ENCODE measurements at places on chromosomes 11 and 22.

GRCh38 chr22:46684706-46685105, 53.3 kb downstream of the CERK start:
- DNase-seq, result no peak

- no peak for DNase-seq
These were observed at the start of gene DRICH1 for GRCh38 chr22:23632178-23632577. Gene DRICH1 (minus strand): TSS chr22:23632321. CDS start chr22:23632023, 298 bp downstream.

DNA sequence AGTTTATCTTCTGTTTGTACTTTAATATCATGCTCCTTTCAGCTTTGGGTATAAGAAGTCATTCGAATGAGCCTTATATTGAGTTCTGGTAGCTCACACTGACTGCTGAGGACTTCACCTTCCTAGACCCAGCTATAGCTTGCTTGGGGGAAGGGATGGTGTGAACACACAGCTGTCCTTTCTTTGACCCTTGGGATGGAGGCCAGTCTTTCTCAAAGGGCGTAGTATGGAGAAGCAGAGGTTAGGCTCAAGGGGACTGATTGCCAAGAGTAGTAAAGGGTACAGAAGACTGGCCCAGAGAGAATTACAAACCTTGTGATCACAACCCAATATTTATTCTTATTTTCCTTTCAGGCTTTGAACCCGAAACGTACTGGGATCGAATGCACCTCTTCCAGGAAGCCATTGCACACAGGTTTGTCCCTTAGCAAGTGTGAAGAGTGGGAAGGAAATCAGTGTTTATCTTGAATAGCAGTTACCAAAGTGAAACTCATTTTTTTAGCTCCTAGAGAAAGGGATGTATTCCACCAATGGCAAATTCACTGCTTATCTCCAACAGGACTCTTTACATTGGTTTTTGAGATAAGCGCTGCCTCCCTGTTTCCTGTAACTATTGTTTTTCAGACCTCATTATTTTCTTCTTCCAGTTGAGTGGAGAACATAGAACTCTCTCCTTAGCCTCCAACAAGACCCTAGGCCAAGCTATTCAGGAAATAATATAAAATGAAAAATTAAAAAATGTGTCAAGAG, 42.8 kb upstream of the YWHAH start:
- no peak for DNase-seq

DNA sequence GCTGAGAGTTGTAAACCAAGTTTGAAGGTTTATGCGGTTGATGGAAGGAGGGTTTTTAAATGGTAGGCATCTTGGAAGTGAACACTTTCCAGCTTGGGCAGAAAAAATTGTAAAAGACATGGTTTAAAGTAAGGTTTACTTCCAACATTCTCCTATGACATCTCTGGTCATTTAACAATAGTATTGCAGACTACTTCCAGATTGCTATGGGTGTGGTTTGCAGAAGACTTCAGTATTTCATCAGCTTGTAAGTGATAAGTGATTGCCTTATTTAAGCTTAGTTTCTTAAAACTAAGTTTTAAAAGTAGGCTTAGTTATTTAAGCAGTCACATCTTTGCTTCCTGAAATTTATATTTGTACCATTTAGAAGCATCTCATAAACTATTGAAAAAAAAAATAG, 7.2 kb upstream of the STT3A start:
- DNase-seq, result no peak

DNA sequence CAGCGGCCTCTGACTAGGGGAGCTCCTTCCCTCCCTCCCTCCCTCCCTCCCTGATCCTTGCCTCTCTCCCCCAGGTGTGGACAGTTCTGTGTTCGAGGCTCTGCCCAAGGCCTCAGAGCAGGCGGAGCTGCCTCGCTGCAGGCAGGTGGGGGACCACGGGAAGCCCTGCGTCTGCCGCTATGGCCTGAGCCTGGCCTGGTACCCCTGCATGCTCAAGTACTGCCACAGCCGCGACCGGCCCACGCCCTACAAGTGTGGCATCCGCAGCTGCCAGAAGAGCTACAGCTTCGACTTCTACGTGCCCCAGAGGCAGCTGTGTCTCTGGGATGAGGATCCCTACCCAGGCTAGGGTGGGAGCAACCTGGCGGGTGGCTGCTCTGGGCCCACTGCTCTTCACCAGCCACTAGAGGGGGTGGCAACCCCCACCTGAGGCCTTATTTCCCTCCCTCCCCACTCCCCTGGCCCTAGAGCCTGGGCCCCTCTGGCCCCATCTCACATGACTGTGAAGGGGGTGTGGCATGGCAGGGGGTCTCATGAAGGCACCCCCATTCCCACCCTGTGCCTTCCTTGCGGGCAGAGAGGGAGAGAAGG, 11.1 kb upstream of the POU2F3 start:
- no peak for DNase-seq

- DNase-seq, result no peak
These were observed 11.3 kb upstream of the CTSC start for GRCh38 chr11:88348870-88349269.

- DNase-seq, result no peak
These were observed 9.3 kb downstream of the MSANTD4 start for GRCh38 chr11:106012744-106013143.

- DNase-seq, result no peak
These were observed 29.9 kb upstream of the CSNK2A3 start for GRCh38 chr11:11382858-11383532.

- DNase-seq, result no peak
These were observed 15.9 kb upstream of the P2RY2 start for GRCh38 chr11:73201888-73202780.

DNA sequence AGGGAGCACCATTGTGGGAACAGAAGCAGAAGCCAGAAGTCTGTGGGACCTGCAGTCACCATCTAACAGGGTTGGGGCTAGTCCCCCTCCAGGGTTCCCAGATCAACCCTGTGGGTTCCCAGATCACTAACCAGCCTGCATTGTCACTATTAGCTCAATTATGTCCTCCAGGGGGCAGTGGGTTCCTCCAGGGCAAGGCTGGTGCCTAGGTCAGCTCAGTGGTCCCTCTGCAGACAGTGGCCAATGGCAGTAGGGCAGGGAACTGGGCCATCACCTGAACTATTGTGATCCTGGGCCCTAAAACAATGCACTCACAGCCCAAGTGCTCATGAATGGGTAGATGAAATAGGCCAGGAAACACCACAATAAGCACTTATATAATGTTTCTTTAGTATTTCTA, 18.8 kb upstream of the PRSS23 start:
- DNase-seq, result no peak

GRCh38 chr11:34614344-34615104, 6.4 kb upstream of the EHF start:
- DNase-seq, result no peak

DNA sequence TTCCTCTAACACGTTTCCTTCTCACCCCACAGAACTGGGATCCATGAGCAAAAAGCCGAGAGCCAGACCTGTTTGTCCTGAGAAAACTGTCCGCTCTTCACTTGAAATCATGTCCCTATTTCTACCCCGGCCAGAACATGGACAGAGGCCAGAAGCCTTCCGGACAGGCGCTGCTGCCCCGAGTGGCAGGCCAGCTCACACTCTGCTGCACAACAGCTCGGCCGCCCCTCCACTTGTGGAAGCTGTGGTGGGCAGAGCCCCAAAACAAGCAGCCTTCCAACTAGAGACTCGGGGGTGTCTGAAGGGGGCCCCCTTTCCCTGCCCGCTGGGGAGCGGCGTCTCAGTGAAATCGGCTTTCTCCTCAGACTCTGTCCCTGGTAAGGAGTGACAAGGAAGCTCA, 24.0 kb downstream of the CD5 start:
- no peak for DNase-seq

- no peak for DNase-seq
These were observed 3.1 kb upstream of the PIK3IP1 start for GRCh38 chr22:31295360-31295759.

- no peak for DNase-seq
These were observed 38.7 kb upstream of the TSKU start for GRCh38 chr11:76744186-76745043.

DNA sequence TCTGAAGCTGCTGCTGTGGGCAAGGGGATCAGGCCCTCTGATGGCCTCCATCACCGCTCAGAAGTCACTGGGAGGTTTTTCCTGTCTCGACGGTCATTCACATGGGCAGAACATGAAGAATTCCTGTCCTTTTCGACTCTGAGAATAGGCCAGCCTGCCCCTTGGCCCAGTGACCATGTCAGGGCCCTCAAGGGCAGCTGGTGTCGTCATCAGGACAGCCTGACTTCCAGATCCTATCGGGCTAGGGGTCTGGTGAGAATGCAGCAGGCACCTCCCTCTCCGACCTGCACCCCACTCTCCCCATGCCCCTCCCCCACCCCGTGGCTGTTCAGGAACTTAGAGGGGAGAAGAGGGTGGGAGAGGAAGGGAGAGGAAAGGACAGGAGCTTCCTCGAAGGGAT, 3.6 kb downstream of the TP53I11 start:
- DNase-seq, result no peak

GRCh38 chr22:47634347-47634746, 871.9 kb downstream of the TBC1D22A start:
- no peak for DNase-seq

GRCh38 chr22:46754110-46754799, 8.2 kb upstream of the TBC1D22A start:
- DNase-seq, result no peak

DNA sequence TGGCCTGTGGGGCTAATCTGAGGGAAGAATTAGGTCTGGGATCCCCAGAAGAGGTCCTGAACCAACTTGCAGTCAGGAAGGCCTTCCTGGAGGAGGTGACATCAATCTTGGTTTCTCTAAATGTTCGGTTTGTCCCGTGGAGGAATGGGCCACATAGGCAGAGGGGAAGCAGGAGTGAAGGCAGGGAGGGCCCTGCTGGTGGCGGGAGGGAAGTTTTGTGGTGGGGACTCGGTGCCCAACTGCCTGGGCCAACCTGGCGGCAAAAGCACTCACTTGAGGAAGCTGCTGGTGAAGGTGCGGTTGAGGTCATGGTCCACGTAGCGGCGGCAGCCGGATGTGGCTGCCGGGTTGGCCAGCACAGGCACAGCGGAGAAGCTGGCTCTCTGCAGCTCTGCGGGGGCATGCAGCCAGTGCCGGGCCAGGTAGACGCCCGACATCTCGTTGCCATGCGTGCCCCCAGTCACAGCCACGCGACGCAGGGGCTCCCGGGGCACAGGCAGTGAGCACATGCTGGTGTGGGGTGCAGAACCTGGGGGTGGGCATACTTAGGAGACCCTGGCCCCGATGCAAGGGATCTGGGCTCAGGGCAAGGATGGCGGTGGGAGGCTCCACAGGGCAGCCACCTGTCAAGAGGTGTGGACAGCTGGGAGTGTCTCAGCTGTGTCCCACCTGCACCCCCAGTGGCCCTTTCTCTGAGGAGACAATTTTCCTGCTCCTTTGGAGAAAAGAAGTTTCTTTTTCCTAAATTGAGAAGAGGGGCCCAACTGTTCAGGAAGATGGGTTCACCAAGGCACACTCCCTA, 3.8 kb downstream of the ACY3 start:
- DNase-seq, result no peak

GRCh38 chr11:14270690-14271542, 88.1 kb downstream of the RRAS2 start:
- no peak for DNase-seq

GRCh38 chr11:135075740-135076139, 663.7 kb upstream of the B3GAT1 start:
- no peak for DNase-seq

DNA sequence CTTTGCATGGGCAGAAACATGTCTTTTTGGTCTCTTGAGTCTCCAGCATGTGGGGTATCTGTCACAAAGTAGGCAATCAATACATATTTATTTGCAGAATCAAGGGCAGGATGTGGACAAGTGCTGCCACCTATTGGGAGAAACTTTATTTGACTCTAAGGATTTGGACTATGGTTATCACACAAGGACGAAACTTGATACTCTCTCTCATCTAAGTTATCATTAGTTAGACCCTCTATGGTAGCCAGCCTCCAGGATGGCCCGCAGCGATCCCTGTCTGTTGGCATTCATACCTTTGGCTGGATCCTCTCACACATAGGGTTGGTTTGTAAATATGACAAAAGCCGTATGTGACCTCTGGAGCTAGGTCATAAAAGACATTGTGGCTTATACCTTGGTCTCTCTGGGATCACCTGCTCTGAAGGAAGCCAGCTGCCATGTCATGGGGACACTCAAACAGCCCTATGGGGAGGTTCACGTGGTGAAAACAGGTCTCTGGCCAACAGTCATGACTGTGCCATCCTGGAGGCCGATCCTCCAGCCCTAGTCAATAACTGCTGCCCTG, 1.1 kb upstream of the FBXO7 start:
- no peak for DNase-seq

DNA sequence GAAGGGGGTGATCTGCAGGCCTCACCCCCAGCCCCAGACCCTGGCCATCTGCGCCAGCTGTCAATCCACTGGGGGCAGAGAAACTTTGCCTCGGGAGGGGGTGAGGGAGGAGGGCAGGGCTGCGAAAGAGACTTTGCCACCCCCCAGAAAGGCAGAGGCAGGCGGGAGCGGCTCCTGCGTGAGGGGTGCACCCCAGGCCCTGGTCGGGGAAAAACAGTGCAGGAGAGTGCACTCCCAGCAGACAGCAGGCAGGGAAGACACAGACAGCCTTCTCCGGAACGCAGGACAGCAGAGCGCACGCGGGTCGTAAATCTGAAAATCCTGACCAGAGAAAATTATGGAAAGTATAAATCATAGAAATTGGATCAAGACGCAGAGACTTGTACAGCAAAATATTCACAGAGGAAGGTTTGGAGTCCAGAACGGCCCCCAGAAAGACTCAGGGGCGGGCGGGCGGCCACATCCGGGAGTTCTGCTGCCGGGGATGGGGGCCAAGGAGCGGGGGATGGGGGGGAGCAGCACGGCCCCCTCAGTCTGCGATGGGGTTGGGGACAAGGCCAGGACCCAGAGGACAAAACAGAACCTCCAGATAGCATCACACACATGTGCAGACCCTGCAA, 8.0 kb upstream of the MRPL23 start:
- no peak for DNase-seq

- DNase-seq, result no peak
These were observed 28.6 kb downstream of the LIF start for GRCh38 chr22:30217698-30218560.

- DNase-seq, result no peak
These were observed 90.1 kb upstream of the B3GAT1 start for GRCh38 chr11:134502153-134502550.

GRCh38 chr11:92941676-92942571, 27.5 kb upstream of the MTNR1B start:
- DNase-seq, result no peak

GRCh38 chr22:25076336-25076735, 123.3 kb upstream of the CRYBB3 start:
- peak; percentile 30 for DNase-seq

DNA sequence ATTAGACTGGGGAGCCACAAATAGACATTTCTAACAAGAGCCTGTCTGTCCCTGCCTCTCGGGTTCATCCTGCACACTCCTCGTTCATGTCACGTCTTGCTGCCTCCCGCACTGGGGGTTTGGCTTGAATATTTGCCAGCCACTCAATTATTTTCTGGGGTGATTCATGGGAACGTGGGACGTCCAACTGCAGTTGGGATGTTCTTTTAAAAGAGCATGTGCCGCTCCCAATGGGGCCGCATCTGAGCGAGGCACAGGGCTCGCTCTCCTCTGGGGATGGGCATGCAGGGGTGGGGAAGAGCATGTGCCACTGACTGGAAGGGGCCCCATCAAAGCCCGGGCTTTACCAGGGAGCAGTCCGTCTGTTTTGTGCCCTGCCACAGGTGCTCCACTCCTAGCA, 43.4 kb downstream of the PARVG start:
- no peak for DNase-seq

- no peak for DNase-seq
These were observed 138.1 kb downstream of the MAML2 start for GRCh38 chr11:96204721-96205459.

GRCh38 chr11:95247127-95247684, 16.2 kb upstream of the SESN3 start:
- no peak for DNase-seq
